Keratinocyte (primary cell): ENCODE measurements at places on chromosomes 11 and 22.

- DNase-seq: no peak
- peak overlapping the region; percentile 76 for H3K27ac ChIP-seq
- H3K4me3 ChIP-seq: no peak overlapping the region
- H3K4me1 ChIP-seq: peaks cover 82% of the 10 kb centered on the region
These were observed 11.2 kb downstream of the CD82 start for GRCh38 chr11:44576656-44577055.

- H3K36me3 ChIP-seq: no peaks in the 10 kb centered on the region
- no peak overlapping the region for H3K4me3 ChIP-seq
- no peak overlapping the region for H3K27ac ChIP-seq
- H3K4me1 ChIP-seq: peaks cover 4% of the 10 kb centered on the region
- DNase-seq: no peak
These were observed 77.5 kb downstream of the BLID start for GRCh38 chr11:122038543-122038942.

DNA sequence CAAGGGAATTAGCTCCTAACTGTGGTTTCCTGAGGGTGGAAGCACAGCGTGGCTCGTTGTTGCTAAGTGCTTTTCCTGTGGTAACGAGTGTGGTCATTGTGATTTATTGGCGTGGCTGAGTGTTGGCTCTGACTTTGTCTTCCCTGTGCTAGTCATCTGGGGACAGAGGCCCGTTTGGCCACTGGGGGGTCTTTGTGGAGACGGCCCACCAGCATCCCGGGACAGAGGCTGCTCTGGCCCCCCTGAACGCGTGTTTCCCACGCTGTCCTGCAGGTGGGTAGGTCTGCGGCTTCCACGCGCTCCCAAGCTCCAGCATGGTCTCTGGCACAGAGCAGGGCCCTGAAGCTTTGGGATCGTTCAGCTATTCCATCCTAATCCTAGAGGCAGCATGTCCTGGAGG lies 1040.0 kb downstream of the TBC1D22A start:
- DNase-seq: no peak
- H3K4me1 ChIP-seq: no peaks in the 10 kb centered on the region
- H3K27ac ChIP-seq: no peak overlapping the region
- no peak overlapping the region for H3K4me3 ChIP-seq

GRCh38 chr22:25193548-25193947 lies 6.1 kb upstream of the CRYBB3 start:
- no peak overlapping the region for H3K27ac ChIP-seq
- H3K36me3 ChIP-seq: peaks cover 23% of the 10 kb centered on the region
- no peak overlapping the region for H3K4me3 ChIP-seq
- no peaks in the 10 kb centered on the region for H3K4me1 ChIP-seq
- no peak for DNase-seq

GRCh38 chr22:35734517-35734827 lies 16.8 kb downstream of the APOL5 start:
- H3K27ac ChIP-seq: no peak overlapping the region
- H3K4me3 ChIP-seq: no peak overlapping the region
- no peaks in the 10 kb centered on the region for H3K27me3 ChIP-seq
- DNase-seq: no peak

DNA sequence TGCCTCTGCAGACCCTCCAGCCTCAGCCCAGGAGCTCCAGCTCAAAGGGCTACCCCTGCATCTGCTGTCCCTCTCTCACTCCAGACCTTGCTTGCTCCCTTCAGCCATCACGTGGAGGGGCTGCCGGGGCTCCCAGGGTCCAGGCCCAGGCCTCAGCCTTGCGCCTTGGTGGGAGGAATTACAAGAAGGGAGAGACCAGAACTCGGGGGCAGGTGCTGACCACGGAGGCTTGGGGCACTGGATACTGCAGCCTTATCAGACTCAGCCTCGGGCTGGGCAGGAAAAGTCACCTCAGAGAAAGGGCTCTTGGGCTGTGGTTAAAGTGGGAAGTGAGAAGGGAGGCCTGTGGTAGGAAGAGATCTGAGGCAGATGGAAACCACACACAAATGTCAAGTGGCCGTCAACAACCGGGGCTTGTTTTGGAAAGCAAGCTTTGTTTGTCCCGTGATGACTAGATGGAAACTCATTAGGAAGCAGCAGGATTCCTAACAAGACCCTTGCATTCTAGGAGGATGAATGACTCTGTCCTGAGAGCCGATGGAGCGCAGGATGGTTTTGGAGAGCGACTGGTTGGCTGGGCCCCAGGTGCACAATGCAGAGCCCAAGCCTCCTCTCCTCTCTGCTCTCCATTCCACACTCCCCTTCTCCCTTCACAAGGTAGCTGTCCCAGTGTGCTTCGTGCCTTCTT lies 1321.7 kb downstream of the TBC1D22A start:
- no peaks in the 10 kb centered on the region for H3K27me3 ChIP-seq
- H3K36me3 ChIP-seq: no peaks in the 10 kb centered on the region
- H3K4me1 ChIP-seq: no peaks in the 10 kb centered on the region

GRCh38 chr11:66183494-66184048 lies 84.9 kb upstream of the RAB1B start:
- DNase-seq: no peak
- no peaks in the 10 kb centered on the region for H3K27me3 ChIP-seq
- H3K4me3 ChIP-seq: no peak overlapping the region
- H3K4me1 ChIP-seq: peaks cover 6% of the 10 kb centered on the region
- H3K27ac ChIP-seq: no peak overlapping the region

GRCh38 chr22:21673534-21674321 lies 7.9 kb downstream of the PPIL2 start:
- peaks cover 6% of the 10 kb centered on the region for H3K4me1 ChIP-seq
- H3K4me3 ChIP-seq: no peak overlapping the region
- no peaks in the 10 kb centered on the region for H3K27me3 ChIP-seq
- peaks cover 38% of the 10 kb centered on the region for H3K36me3 ChIP-seq
- no peak for DNase-seq

GRCh38 chr11:78831571-78831970 lies 256.9 kb upstream of the NARS2 start:
- no peaks in the 10 kb centered on the region for H3K36me3 ChIP-seq
- H3K27me3 ChIP-seq: no peaks in the 10 kb centered on the region
- no peak overlapping the region for H3K4me3 ChIP-seq
- no peak overlapping the region for H3K27ac ChIP-seq
- no peaks in the 10 kb centered on the region for H3K4me1 ChIP-seq

DNA sequence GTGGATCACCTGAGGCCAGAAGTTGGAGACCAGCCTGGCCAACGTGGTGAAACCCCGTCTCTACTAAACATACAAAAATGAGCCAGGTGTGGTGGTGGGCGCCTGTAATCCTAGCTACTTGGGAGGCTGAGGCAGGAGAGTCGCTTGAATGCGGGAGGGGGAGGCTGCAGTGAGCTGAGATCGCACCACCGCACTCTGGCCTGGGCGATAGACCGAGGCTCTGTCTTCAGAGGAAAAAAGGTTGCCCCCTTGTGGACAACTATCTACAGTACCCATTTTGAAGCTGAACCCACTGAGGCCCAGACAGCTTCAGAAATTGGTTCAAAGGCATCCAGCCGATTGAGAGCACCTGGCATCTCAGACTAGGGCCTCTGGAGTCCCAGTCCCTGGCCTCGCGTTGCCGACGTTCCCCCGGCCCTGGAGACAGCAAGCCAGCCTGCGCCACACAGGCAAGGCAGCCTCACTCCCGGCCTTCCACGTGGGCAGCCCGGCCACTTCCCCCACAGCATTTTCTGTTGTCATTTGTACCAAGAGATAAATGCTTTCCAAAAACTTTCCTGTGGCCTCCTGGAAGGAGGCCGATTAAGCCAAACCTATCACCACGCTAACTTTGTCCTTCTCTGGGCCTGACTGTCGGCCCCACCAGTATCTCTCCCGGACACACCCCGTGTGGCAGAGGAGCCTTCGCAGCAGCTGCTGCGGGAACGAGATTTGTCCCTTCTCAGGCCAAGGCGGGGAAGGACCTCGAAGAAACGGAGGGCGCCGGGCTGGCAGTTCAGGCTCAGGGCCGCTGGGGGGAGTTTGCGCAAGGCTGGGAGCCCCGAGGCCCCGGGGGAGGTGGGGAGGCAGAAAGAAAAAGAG lies 82.8 kb downstream of the FLI1 start:
- H3K27ac ChIP-seq: no peak overlapping the region
- peaks cover 19% of the 10 kb centered on the region for H3K27me3 ChIP-seq
- no peaks in the 10 kb centered on the region for H3K4me1 ChIP-seq
- no peaks in the 10 kb centered on the region for H3K36me3 ChIP-seq

DNA sequence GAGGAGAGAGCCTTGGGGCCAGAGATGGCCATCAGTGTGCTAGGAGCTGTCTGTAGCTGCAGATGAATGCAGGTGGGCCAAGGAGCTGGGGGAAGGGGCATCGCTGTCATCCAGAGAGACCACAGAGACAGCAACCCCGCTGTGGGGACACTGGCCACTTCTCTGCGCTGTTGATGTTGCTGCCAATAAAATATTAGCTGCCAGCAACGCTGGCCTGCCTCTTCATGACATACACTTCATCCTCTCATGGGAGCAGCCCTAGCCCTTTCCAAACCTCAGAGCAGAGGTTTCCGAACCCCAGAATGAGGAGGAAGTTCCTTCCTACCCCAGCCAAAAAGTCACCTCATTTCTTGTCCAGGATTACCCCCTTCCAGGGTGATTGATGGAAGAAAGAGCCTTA lies 106.2 kb downstream of the PARVA start:
- peaks cover 5% of the 10 kb centered on the region for H3K4me1 ChIP-seq
- DNase-seq: no peak
- H3K4me3 ChIP-seq: no peak overlapping the region
- no peak overlapping the region for H3K27ac ChIP-seq

GRCh38 chr11:96013461-96014213 lies 89.7 kb upstream of the MTMR2 start:
- peaks cover 17% of the 10 kb centered on the region for H3K4me1 ChIP-seq
- H3K36me3 ChIP-seq: no peaks in the 10 kb centered on the region
- no peak overlapping the region for H3K4me3 ChIP-seq
- no peak overlapping the region for H3K27ac ChIP-seq
- H3K27me3 ChIP-seq: no peaks in the 10 kb centered on the region

DNA sequence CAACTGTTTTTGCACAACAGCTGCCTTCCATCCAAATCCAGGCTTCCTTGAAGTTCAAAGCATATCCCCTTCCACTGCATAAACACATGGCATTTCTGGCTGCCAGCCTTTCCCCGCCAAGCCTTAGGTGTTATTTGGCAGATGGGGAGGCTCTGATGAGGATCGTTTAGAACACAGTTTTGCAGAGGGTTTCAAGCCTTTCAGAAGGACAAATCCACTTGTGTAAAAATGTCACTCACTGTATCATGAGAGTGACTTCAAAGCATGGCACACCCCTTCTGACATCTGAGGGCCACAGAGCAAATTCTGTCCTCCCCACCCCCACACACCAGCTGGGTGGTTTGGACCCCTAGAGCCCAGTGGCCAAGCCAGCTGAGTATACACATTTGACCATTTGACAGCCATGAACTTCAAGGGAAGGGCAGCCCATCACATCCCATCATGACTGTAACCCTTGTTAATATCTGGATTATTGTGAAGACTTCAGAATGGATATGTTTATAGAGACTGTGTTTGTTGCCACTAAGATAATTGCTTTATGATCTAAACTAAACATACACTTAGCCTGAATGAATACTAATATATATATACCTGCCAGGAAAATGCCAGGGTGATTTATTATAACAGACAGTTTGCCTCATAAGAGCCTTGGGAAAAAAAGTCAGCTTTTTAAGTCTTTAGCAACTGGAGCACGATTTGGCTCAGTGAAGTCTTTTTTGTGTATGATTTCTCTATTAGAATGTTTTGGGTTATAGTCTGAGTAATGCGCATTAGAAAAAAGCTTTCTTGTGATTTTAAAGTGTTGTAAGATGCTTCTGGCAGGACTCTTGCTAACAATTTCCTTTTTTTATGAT lies 31.9 kb downstream of the FBLN1 start:
- no peaks in the 10 kb centered on the region for H3K27me3 ChIP-seq
- peaks cover 50% of the 10 kb centered on the region for H3K4me1 ChIP-seq
- H3K4me3 ChIP-seq: no peak overlapping the region
- H3K36me3 ChIP-seq: no peaks in the 10 kb centered on the region

DNA sequence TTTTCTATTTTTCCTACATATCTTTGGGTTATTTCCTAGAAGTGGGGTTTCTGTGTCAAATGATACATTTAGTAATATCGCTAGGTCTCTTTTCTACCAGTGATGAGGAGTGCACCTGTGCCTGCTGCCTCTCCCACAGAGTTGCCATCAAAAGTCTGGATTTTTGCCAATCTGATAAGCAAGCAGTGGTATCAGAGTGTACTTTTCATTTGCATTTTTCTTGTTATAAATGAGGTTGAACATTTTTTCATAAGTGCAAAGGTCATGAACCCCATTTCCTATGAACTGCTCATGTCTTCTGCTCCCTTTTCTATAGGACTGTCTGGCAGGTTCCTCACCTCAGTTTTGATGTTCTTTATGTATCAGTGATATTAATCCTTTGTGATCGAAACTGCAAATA lies 1.7 kb downstream of the TRPM5 start:
- H3K36me3 ChIP-seq: no peaks in the 10 kb centered on the region
- H3K27ac ChIP-seq: no peak overlapping the region
- no peaks in the 10 kb centered on the region for H3K4me1 ChIP-seq
- DNase-seq: no peak
- peaks cover 36% of the 10 kb centered on the region for H3K27me3 ChIP-seq

DNA sequence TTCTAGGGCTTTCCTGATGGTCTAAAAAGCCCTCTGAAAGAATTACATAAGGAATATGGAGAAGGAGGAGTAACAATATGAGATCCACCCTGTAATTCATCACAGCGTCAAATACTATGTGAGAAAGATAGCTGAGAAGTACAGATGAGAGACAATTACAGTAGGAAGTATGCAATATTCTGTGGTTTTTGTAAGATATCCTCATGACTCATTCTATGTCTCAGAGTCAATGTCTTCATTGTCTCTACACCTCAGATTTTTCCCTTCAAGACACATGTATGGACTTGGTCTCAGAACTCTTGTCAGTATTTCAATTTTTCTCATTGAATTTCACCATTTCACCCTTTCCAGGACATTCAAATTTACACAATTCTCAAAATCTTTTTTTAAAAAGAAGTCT lies 343.3 kb upstream of the CTSC start:
- no peaks in the 10 kb centered on the region for H3K36me3 ChIP-seq
- H3K4me3 ChIP-seq: no peak overlapping the region
- peaks cover 6% of the 10 kb centered on the region for H3K4me1 ChIP-seq
- DNase-seq: peak; percentile 25
- H3K27me3 ChIP-seq: no peaks in the 10 kb centered on the region
